ENCODE measurements at places on chromosomes 1 and 21. TPM values are rescaled to one million over a fixed set of nuclear protein-coding genes. Genes with fewer than 3 reads are reported as not detected.

DNA sequence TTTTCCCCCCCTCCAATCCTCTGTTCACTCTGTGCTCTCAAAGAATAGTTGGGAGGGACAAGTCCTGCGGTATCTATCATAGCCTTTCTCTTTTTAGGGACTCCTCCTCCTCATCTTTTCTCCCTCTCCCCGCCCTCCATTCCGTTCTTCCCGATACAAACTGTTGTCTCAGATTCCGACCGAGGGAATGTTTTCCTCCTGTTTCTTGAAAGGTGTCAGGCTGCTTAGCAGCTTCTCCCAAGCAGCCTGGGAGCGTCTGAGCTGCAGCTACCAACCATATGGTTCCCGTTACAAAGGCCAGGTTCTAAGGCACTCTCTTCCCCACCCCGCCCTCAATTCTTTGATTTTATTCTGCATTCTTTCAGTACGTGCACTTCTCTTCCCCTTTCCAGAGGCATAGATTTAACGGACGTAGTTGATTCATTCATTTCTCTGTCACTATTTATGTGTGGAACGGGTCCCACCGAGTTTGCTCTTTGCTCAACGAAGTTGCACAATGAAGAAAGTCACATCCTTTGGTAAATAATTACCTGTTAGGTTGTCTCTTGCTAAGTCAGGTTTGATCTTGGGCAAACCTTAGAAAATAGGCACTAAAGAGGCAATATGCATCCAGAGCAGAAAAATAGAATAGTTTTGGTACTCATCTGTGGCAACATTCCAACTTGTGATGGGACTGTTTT is 2.8 kb downstream of the ADGRL2 start:
- DNase-seq: no peak

DNA sequence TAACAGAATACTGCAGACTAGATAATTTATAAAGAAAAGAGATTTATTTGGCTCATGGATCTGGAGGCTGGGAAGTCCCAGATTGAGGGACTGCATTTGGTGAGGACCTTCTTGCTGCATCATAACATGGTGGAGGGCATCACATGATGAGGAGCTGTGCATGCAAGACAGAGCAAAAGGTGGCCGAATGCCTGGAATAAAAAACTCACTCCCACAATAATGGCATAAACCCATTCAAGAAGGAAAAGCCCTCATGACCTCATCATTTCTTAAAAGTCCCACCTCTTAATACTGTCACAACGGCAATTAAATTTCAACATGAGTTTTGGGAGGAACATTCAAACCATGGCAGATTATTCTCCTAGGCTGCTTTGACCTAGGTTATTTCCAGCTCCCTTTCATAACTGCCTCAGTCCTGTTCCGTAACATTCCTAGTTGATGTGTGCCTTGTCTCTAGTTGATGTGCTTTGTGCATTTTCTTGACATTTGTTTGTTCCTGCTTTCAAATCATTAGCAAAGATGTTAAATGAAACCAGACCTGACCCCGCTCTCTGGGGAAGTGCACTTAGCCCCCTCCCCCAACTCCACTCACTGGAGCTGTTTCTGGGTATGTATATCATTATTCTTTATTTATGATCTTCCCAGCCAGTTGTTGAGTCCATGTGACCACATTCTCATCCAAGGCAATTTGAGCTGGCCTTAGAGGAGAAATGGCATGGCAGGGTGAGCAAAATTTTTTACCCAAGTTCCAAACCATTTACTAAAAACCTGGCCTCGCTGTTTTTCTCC is 148.5 kb downstream of the GDAP2 start:
- DNase-seq: no peak

- no peak for DNase-seq
Observed at GRCh38 chr1:55716610-55717009, 501.4 kb upstream of the USP24 start.

DNA sequence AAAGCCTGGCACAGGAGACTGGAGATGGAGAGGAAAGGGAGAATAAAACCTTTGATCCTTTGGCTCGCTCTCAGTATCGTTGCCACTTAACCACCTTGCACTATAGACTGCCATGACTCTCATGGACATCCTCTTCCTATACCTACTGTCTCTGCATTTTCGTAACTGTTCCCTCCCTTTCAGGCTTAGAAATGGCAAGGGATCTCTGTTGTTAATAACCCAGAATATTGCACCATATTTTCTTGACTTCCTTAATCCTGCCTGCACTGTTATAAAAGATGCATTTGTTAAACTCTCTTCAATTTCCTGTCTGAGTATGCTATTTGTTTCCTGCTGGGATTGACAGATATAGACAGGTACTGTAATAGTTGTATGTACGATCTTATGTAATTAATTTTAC is 38.6 kb downstream of the CYYR1 start:
- no peak for DNase-seq

DNA sequence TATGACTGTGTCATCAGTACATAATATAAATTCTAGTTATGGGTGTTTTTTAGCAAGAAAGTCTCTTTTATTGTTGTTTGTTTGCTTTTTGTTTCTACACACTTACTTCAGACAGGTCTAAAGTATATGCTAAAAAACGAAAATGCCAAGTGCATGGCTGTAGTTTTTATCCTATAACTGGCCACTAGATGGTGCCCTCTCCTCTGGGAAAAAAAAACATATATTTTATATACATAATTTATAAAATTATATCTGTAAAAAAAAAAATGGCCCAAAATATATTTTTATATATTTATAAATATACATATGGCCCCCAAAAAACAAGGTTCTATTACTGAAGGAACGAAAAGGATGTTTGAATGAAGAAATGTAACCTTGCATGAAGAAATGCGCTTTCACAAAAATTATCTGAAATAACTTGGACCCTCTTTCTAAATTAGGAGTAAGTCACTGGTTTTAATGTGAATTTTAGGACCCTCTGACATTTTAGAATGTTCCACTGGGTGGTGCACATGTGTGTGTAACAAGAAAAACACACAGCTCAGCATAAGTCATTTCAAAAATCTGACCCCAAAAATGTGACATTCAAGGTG is 93.5 kb downstream of the TTLL7 start:
- peak; percentile 7 for DNase-seq

DNA sequence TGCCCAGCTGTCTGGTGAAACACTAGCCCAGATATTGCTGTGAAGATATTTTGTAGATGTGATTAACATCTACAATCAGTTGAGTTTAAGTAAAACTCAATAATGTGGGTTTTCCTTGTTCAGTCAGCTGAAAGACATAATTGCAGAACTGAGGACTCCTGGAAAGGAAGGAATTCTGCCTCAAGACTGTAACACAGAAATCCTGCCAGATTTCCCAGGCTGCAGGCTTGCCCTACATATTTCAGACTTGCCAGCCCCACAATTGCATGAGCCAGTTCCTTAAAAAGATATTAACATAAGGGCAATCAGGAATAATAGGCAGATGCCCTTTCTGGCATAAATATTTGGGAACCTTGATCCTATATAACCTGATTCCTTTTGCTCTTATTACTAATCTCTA is 14.2 kb upstream of the NIBAN1 start:
- no peak for DNase-seq

- no peak for DNase-seq
Observed at GRCh38 chr1:218804014-218804785, 369.5 kb upstream of the LYPLAL1 start.

DNA sequence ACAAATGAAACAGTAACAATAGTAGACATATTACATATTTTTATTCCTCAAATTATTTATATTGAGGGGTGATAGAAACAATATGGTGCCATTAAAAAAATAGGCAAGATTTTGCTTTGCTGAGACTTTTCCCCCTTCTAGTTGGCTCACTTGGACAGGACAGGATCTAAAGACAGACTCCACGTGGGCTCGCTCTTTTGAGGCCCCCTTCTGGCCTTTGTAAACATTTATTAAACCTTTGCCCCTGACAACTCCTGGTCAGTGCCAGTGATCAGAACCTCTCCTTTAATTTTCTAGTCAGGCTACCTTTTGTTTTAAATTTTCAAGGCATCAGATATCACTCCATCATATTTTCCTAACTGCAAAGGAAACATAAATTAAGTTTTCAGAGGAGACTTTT is 49.7 kb upstream of the IFI44L start:
- no peak for DNase-seq

DNA sequence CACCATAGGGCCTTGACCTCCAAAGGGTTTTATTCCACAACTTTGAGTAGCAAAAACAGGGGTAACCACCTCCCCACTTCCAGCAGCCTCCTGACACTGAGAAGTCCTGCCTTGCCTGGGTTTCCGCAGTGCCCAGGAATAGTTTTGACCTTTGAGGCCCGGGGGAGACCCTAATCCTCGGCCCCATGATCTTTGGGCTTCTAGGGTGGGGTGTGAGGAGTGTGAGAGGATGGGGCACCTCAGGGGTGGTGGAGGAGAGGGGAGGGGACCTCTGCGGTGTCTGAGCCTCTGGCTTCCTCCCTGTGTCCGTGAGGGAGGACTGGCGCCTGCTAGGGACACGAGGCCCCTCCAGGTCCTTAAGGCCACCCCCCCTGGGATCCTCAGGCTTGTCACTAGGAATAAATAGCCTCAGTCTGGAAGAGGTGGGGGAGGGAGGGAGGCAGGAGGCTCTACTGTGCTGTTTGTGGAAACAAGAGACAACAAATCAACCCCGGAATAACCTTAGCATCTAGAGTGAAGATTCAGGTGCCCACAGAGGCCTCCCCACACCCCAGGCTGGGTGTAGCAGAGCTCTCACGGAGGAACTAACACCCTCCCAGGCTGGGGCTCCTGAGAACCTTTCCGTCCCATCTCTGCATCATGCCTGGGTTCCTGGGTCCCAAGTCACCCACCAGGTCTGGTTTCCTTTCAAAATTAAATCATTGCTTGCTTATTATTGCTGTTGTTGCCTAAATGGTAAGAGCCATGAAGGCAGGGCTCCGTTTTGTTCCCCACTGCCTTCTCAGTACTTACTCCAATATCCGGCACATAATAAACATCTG is 904 bp upstream of the FHL3 start:
- no peak for DNase-seq

DNA sequence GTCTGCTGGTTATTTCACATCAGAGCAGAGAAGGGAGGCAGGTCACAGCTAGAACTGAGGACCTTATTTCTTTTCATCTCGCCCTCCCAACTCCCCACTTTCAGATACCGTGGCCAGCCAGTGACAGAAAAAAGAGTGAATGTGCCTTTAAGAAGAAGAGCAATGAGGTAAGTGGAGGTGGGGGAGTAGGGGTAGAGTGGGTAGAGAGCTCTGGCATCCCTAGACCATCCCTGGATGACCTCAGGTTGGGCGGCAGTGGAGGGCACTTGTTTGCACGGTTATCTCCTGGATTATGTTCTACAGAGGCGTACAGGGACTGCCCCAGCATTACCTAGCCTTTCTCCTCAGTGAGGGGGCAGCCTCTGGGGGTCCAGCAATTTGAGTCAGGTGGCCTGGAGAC is 4.6 kb downstream of the SEMA4A start:
- no peak for DNase-seq

- DNase-seq: no peak
Observed at GRCh38 chr21:41865002-41865777, 14.0 kb downstream of the PRDM15 start.

DNA sequence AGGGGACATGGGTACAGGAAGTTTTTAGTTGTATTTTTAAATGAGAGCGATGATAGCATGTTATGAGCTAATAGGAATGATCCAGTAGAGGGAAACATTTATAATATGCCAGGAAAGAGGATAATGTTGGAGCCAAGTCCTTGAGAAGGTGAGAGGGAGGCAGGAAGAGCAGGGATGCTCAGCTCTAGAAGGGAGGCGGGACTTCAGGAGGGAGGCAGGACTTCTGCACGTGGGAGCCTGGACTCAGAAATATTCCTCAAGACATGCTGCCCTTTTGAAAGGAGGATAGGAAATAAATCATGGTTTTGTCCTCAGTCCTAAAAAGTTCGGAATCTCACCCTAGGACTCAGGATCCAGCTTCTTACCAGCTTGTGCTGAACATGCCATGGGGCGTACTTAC is 5.9 kb downstream of the ADARB1 start:
- no peak for DNase-seq

- no peak for DNase-seq
Observed at GRCh38 chr1:42797979-42798378, 13.2 kb downstream of the TMEM269 start.

GRCh38 chr1:47935163-47935562 is 62.0 kb downstream of the TRABD2B start:
- no peak for DNase-seq

GRCh38 chr21:35824136-35824535 is 236.2 kb downstream of the SETD4 start:
- no peak for DNase-seq

CHI3L1 gene
- polyA plus RNA-seq: not detected

TEX38 gene
- polyA plus RNA-seq: not detected

BRDT gene
- not detected for polyA plus RNA-seq

ELAVL4 gene
- not detected for polyA plus RNA-seq

PLA2G2D gene
- polyA plus RNA-seq: 4.8 TPM
